Kidney (tissue), 22 donors: ENCODE measurements at places on chromosomes 12 and 14.

GRCh38 chr12:67982164-67982563 is 7.1 kb upstream of the IFNG-AS1 start:
- DNase-seq: peak; percentile 14

DNA sequence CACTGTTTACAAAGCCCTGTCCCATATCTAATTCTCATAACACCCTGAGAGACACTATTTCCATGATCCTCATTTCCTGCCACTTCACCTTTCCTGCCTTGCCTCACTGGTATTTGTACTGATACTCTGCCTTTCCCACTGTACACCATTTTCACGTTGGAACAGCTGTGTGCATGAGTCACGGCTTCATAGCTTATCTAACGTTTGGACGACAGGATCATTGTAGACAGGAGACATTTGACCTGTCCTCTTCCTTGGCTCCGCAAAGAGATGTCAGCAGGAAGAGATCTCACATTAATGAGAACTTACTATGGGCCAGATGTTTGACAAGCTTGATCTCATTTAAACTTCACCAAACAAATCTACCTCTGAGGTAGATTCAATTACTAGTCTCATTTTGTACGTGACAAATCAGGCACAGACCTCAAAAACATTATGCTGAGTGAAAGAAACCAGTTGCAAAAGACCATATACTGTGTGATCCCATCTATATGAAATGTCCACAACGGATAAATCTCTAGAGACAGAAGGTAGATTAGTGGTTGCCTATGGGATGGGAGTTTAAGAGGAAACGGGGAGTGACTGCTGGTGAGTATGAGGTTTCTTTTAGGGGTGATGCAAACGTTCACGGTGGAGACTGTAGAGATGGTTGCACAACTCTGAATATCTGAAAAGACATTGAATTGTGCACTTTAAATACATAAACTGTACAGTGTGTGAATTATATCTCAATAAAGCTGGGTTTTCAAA is 71.2 kb downstream of the KCNK13 start:
- DNase-seq: no peak

- DNase-seq: no peak
These were observed 14.9 kb downstream of the ATP2B1 start for GRCh38 chr12:89693639-89694202.

GRCh38 chr14:102927878-102928411 is 5.5 kb downstream of the AMN start:
- DNase-seq: peak; percentile 28

- no peak for DNase-seq
These were observed 22.4 kb downstream of the VPS37B start for GRCh38 chr12:122873540-122873939.

DNA sequence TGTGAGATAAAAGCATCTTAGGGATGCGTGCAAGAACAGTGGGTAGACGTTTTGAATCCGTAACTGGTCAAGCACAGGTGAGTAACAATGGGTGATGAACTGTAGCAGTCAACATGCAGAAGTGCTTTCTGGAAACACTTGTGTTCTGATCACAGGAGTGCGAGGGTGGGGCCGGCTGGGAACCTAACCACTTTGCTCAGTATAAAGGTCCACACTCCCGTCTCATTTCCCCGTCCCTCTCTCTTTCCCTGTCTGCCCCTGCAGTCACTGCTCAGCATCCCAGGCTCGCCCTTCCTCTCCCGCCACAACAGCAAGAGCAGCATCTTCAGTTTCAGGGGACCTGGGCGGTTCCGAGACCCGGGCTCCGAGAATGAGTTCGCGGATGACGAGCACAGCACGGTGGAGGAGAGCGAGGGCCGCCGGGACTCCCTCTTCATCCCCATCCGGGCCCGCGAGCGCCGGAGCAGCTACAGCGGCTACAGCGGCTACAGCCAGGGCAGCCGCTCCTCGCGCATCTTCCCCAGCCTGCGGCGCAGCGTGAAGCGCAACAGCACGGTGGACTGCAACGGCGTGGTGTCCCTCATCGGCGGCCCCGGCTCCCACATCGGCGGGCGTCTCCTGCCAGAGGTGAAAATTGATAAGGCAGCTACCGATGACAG is 127.1 kb downstream of the FIGNL2 start:
- DNase-seq: peak; percentile 83

GRCh38 chr12:131061041-131061806 is 107.5 kb downstream of the ADGRD1 start:
- DNase-seq: no peak

DNA sequence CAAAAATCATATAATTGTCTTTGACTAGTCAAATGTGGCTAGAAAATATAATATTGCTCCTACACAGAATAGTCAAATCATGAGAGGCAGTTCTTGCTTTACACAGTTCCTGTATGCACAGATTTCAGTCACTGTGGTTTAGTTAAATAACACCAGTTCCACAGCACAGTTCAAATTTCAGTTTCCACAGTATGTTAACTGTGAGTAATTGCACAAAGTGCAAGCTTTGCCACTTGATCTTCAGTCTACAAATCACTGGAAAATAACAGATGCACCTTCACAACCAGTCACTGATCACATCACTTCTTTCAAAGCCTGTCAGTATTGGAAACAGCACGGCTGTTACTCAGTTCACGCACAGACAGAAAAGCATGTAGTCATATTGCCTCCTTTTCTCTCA is 38.7 kb downstream of the KCNH5 start:
- DNase-seq: no peak

- DNase-seq: no peak
These were observed 11.3 kb downstream of the TSFM start for GRCh38 chr12:57793920-57794319.

- no peak for DNase-seq
These were observed 16.9 kb downstream of the TMEM117 start for GRCh38 chr12:43852744-43853143.

- DNase-seq: no peak
These were observed 2.1 kb upstream of the ATP23 start for GRCh38 chr12:57939291-57939690.

GRCh38 chr12:52655251-52655650 is 3.2 kb upstream of the KRT2 start:
- no peak for DNase-seq

DNA sequence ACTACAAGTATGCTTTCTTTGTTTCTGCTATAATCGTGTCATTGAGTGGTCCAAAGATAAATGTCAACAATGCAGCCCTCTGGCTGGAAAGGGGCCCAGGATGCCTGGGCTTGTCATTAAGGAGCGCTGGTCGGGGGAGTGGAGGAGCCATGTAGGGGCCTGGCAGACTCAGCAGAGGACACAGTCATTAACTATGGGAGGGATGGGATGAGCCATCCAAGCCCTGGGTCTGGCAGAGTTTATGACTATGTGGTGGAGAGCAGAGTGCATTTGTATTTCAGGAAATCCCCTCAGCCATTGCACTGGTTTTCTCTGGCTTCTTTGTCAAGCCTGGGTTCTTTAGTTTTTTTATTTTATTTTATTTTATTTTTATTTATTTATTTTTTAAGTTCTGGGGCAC is 243.1 kb downstream of the C12orf75 start:
- no peak for DNase-seq

GRCh38 chr12:65464930-65465329 is 186.4 kb downstream of the MSRB3 start:
- no peak for DNase-seq

GRCh38 chr12:92360543-92360942 is 214.9 kb upstream of the BTG1 start:
- no peak for DNase-seq

DNA sequence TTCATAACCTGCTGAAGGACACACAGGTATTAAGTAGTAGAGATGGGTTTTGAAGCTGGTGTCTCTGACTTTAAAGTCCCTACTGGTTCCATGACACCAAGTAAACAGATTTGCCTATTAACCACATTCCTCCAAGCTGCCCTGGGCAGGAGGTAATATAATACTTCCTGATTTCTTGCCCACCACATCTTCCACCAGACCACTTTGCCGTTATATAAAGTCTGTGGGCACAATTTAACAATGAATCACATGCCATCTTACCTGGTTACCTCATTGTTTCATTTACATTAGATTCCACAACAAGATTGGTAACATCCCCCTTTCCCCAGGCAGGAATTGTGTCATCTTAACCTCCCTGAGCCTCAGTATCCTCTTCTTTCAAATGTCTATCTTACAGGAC is 900 bp upstream of the LRRC23 start:
- DNase-seq: peak; percentile 57

DNA sequence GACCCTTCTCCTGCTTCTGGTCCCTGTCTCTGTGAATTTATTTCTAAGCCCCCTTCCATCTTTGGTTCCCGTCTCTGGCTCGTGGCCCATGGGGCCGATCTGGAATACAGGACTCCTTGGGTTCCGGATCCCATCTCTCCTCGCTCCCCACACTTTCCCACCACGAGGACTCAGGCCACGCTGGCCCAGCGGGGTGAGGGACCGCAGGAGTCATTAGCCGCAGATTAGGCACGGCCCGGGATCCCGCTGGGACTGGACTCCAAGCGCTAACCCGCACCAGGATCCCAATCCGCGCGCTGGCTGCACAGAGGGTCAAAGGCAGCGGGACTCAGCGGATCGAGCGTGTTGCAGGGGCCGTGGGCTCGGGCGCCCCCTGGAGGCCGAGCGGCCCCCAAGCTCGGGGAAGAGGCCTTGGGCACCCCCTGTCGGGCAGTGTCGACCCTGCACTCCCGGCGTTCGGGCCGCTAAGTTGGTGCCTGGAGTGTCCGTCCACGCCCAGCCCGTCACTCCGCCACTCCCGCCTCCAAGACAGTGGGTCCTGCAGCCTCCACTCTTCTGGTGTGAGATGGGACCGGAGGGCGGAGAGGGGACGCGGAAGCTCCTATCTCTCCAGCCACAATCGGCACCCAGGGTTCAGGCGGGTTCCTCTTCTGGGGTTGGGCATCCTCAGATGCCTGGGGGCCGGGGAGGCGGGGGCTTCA is 9.5 kb downstream of the SHMT2 start:
- peak; percentile 95 for DNase-seq

- no peak for DNase-seq
These were observed 649.9 kb upstream of the FOXG1 start for GRCh38 chr14:28116716-28117115.

- peak; percentile 9 for DNase-seq
These were observed 7.5 kb downstream of the IRAK4 start for GRCh38 chr12:43766291-43766690.

DNA sequence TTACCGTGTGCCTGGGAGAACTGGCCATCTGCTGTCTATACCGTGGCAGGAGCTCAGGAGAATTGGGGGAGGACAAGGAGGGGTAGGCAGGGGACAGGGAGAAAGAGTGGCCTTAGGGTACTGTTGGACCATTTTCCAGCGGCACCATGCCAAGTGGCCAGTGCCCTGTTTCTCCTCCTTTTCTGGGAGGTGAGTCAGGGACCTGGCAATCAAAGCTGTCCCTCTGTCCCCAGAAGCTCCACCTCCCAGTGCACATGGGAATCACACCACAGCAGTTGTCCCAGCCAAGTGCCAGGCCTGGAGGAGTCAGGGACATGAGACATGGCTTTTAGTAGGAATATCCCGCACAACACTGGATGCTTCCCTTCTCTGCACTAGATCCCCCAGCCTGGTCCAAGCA is 118.0 kb downstream of the GCH1 start:
- DNase-seq: no peak

DNA sequence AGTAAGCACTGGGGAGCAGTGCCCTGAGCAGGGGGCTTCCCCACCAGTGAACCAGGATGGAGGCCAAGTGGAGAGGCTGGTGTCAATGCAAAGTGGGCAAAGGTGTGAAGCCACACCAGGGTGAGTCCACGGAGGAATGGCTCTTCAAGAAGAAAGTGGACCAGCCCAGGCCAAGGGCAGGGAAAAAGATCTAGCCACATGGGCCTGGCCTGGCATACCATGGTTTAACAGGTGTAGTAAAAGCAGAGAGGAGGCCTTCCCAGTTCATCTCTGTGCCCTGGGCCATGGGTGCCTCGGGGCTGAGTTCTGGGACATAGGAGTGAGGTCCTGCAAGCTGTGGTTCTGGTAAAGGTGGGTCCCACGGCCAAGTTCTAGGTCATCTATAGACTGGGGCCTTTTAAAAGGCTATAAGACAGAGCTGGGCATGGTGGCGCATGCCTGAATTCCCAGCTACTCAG is 153.4 kb downstream of the DPF3 start:
- no peak for DNase-seq

GRCh38 chr14:24122898-24123297 is 7.6 kb upstream of the FITM1 start:
- DNase-seq: no peak

GRCh38 chr14:76566439-76566838 is 190.5 kb downstream of the ESRRB start:
- no peak for DNase-seq

DNA sequence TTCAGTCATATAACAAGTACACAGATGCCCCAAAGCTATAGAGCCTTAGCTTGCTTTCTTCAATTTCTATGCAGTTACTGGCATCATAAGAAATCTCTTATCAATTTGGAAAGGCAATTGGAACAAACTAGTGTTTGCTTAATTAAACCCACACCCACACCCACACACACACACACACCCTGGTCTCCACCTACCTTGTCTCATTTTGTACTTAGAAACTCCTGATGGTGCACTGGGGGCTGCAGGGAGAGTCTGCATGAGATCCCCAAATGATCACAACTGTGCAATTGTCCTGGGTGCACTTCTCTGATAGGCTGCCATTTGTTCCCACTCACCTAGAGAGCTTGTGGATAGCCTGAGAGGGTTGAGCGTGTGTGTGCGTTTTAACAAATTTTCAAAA is 40.5 kb upstream of the PTCSC3 start:
- no peak for DNase-seq

- DNase-seq: no peak
These were observed 92.9 kb upstream of the NEDD1 start for GRCh38 chr12:96814200-96814599.
